ENCODE measurements at places on chromosomes 11 and 22.

- DNase-seq = no peak
Observed at GRCh38 chr11:28517621-28518020, 409.4 kb downstream of the METTL15 start.

DNA sequence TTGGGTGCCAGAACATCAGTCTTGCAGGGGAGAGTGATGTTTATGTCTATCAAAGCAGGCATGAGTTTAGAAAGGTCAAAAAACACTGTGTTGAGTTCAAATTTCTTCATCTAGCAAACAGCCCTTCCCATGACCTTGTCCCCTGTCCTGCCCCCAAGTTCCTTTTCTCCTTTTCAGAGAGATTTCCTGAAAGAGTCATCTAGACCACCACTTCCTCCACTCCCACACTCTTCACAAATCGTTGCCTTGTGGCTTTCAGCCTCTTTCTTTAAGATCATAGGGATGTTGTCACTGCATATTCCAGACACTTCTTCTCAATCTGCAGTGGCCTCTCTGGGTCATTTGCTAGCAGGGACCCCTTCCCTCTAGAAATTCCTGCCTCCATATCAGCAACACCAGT is 290.5 kb downstream of the TENM4 start:
- no peak for DNase-seq

DNA sequence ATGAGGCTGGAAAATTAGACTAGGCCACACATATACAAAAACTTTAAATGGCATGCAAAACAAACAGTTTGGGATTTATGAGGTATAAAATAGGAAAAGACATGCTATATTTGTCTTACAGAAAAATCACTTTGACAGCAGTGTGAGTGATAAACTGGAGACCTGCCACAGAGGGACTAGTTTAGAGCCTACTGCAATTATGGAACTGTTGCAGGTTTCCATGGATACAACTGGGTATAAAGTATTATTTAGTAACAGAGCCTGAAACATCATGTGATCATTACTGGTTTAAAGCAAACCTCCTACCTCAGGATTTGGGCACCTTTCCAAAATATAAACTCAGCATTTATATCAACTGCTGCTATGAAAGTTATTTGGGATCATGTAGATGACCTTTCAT is 1032.5 kb downstream of the DLG2 start:
- DNase-seq = no peak

- no peak for DNase-seq
Observed at GRCh38 chr22:50691521-50691920, 18.9 kb downstream of the SHANK3 start.

DNA sequence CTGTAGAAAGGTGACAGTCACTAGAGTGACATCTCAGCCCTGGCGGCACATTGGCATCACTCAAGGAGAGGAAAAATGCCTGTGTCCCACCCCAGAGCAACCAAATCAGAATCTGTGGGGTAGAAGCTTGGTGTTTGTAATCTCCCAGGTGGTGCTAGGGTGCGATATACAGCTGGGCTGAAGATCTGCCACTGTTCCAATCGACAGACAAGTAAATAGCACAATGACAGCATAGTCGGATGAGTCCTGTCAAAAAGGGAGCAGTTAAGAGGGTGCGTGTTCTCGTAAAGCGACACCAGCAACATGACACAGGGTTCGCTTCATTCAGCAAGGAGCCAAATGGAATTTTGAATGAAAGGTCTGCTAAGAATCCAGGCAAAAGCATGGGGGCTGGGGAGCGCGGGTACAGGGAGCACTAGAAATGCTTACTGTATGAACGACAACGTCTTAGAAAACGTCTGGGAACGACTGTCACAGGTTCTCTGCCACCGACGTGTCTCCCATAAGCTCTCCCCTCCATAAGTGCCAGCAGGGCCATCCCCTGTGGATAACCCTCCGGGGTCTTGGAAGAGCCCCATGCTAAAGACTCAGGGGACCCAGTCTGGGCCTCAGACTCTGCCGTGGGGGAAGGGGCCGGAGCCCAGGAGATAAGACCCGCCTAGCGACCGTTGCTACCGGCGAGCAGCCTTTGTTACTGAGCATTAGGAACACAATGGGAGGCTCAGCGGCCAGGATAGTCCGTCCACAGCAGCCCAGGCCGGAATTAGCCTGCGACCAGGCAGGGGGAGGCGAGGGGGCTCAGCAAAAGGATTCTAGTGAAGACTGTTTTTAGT is 20.8 kb downstream of the ADA2 start:
- DNase-seq = no peak

GRCh38 chr11:134346101-134346975 is 14.6 kb downstream of the GLB1L2 start:
- no peak for DNase-seq

GRCh38 chr11:119156496-119156895 is 7.6 kb downstream of the ABCG4 start:
- DNase-seq = no peak

- peak; percentile 23 for DNase-seq
Observed at GRCh38 chr11:99739464-99740089, 718.8 kb downstream of the CNTN5 start.

GRCh38 chr11:18322818-18323570 is 627 bp downstream of the GTF2H1 start:
- no peak for DNase-seq

Measured in HEK293T (cell line).